DMS 273 treated with DMSO at 0.1 percent for 48 hours (cell line): ENCODE measurements at places on chromosomes 4 and X.
A peak's percentile ranks its signal among the peaks of the same experiment; 100 is the strongest.

- no peak for DNase-seq
Observed at GRCh38 chr4:170234800-170235199, 145.0 kb upstream of the AADAT start.

DNA sequence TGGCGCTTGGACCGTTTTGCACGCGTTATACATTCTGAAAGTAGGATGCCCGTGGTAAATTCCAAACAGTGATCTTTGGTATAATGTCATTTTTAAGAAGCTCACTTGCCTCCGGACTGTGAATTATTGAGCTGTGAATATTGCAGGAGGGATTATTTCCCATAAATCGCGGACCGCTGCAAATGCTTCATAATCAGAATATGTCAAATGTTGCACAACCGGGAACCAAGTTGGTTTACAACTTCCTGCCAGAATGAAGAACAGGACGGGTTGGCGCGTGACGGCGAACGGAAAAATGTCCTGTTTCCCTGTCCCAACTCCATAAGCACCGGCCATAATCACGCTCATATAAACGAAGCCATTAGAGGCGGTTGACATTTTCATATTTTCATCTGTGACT lies 67.6 kb downstream of the SHOX start:
- no peak for DNase-seq

DNA sequence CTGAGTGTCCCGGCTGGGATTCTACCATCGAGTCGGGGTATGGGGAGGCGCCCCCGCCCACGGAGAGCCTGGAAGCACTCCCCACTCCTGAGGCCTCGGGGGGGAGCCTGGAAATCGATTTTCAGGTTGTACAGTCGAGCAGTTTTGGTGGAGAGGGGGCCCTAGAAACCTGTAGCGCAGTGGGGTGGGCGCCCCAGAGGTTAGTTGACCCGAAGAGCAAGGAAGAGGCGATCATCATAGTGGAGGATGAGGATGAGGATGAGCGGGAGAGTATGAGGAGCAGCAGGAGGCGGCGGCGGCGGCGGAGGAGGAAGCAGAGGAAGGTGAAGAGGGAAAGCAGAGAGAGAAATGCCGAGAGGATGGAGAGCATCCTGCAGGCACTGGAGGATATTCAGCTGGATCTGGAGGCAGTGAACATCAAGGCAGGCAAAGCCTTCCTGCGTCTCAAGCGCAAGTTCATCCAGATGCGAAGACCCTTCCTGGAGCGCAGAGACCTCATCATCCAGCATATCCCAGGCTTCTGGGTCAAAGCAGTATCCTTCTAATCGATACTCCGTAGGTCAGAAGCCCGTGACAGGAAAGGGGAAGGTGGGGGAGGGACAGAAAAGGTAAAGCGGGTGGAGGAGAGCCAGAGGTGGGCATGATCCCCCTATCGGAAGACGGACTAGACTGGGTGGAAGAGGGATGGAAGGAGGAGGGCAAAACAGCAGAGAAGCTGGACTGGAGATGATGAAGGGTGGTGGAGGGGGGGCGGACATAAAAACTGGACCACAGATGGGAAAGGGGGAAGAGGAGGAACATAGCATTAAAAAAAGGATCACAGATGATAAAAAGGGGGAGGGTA lies 828 bp downstream of the TSPYL2 start:
- DNase-seq = no peak

DNA sequence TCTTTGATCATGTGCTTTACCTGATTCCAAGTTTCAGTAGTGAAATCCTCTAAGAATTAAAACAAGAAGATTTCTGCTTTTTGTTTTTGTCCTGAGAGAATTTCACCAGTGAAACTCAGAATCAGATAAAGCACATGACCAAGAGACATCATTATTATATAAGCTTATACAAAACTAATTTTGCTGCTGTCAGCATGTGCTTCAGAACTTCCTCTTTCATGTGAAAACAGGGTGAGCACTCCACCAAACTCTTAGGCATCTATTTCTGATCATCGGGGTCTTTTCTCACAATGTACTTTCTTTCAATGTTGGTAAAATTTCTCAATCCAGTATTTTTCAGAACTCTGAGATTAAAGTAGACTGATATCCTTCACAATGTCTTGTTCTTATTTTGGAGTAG lies 152.1 kb downstream of the SLC39A8 start:
- no peak for DNase-seq

DNA sequence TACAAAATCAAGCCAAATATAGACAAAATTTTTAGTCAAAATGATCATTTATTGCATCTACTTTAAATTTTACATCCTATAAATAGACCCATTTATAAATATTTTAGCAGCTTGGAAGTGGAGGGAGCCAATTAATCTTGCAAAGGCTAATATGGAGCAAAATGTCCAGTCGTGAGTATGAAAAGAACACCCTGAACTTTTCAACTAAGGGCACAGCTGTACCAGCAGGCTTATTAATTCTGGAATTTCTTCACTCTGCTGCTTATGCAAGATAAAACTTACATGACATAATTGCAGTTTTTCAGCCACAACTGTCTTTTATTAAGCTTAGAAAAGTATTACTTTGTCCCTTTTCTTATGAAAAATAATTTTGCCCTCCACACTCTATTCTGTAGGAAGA lies 22.9 kb upstream of the USP53 start:
- DNase-seq = no peak

DNA sequence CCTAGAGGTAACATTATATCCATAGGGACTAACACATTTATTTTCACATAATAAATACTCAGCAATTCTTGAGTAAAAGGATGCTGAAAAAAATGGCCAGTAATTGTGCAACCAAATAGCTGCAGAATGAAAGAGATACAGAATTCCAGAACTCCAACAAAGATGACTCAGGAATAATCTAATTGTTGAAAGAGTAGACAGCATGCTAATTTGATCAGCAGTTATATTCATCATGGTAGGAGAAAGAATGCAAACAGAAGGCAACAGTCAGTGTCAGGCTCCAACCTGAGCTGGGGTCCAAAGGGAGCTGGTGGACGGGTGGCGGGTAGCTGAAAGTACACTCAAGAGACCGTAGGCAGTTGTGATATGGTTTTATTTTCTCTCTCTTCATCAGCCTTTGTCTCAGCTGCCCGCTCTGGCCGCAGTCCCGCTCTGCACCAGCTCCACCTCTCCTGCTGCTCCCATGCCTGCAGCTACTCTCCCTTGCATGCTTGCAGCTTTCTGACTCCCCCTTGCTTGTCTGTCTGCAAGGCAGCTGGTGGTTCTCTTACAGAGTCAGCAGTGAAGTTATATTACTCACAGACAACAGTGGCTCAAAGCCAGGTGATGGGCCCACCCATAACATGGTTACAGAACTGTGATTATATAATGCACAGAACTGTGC lies 1150.1 kb downstream of the STIM2 start:
- DNase-seq = no peak

DNA sequence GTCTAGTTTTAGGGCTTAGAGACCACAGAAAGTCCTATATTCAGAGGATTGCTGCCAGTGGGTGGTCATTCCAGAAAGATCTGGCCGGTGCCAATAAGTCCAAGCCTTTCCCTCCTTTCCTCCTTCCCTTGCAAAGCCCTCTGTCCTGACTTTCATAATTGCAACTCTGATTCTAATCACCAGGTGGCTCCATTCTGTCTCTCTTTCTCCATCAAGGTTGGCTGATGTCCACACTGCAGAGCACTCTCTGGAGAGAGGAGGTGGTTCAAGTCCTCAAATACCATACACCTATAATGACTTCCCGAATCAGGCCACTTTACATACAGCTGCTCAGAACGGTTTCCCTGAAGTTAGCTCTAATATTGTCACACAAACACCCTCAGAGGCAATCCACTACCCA lies 22.4 kb upstream of the ARMCX4 start:
- DNase-seq = no peak

- peak; percentile 48 for DNase-seq
Observed at GRCh38 chrX:40877887-40878286, 142.5 kb upstream of the MED14 start.

GRCh38 chr4:120007896-120008436 lies 58.7 kb downstream of the MAD2L1 start:
- no peak for DNase-seq

GRCh38 chr4:53022513-53023100 lies 160.5 kb downstream of the RASL11B start:
- no peak for DNase-seq

- no peak for DNase-seq
Observed at GRCh38 chr4:184485279-184485678, 10.9 kb upstream of the IRF2 start.

GRCh38 chr4:104726002-104726401 lies 231.3 kb upstream of the CXXC4 start:
- no peak for DNase-seq

- no peak for DNase-seq
Observed at GRCh38 chr4:140071806-140072205, 82.2 kb downstream of the MAML3 start.

GRCh38 chrX:19293606-19294325 lies 50.0 kb upstream of the PDHA1 start:
- no peak for DNase-seq
